Occipital lobe (tissue), 3 donors: ENCODE measurements at places on chromosomes 2 and 18. TPM values are rescaled to one million over a fixed set of nuclear protein-coding genes. Genes with fewer than 3 reads are reported as not detected.

GRCh38 chr18:62499263-62499650 lies 23.6 kb upstream of the ZCCHC2 start:
- DNase-seq: no peak

DNA sequence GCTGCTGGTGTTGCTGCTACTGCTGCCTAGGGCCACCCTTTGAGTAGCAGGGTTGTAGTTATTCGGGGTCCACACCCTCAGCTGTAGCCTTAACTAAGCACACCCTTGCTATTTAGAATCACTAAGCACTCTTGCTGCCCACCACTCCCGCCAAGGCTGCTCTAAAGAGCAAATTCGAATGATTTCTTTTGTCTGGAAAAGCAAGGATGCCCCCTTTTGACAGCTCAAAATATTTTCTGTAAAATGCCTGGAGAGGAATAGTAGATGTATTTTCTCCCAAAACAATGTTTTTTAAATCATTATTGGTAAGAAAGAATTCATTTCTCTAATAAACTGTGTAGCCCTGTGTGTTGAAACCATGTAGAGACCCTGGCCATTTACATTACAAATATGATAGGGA lies 80.8 kb upstream of the PAPOLG start:
- no peak for DNase-seq

DNA sequence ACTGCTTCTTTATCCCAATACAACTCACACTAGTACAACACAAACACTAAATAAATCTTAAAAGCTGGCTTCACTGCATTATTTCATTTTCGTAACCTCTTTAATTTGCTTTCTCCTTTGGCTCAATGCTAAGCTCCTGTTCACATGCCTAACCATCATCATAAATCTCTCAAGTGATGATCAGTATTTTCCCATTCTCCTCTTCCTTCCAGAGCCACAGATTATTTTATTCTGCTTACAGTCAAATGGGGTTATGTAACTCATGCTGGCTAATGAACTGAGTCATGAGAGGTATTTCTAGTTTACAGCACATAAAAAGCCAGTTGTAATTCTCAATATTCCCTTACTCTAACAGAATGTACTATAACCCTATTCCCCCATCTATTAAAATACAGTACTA lies 350.4 kb upstream of the ZC3H15 start:
- no peak for DNase-seq

DNA sequence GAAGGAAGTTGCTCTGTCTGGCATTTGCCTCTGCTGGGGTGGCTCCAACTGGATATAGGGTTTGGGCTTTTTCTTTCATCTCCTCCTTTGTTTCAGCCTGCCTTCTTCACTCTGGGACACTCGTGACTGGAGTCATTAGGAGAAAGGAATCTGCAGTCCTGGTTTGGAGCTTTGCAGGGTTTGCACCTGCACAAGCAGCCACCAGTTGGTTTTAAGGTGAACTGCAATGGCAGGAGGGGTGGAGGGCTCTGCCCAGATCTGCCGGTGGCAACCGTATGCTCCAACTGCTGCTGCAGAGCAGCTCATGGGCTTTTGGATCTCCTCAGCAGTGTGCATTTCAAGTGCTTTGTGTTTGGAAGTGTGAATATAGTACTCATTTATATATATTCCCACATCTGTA lies 131.3 kb upstream of the MGAT5 start:
- no peak for DNase-seq

- DNase-seq: no peak
These were observed 76.3 kb downstream of the MBD2 start for GRCh38 chr18:54148151-54148550.

DNA sequence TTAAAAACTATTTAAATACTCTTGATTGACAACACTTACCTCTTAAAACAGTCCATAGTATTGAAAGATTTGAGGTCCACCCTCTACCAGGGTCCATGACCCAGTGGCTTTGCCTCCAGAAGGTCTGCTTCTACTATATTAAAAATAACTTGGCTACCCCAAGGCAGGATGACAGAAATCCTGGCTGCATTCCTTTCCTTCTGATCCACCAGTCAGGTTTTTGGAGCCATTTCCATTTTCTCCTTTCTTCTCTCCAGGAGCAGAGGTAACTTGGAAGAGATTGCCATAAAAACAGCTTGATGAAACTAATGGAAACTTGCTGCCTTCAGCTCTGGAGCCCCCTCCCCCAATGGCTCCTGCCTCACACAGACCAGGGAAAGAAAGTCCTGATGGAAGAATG lies 2.6 kb upstream of the FAM171B start:
- no peak for DNase-seq

DNA sequence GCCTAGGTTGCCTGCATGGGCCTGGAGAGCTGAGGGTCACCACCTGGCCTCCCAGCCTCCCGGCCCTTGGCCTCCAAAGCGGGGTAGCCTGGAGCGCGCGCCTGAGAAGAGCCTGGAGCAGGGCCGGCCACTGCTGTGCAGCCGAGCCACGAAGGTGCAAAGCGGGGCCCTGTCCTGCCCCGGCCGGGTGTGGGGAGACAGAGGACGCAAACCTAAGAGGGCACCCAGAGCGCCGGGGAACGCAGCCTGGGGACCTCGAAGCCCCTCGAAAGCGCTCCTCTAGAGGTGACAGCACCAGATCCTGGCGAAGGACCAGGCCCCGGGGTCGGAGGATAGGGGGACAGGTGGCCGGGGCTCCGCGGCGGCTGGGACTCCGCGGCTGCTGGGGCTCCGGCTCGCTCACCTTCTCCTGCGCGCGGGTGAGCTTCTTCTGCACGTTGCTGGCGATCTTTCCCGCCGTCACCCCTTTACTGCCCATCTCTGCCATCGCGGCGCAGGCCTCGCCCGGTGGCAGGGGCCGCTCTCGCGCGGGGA lies 430 bp downstream of the BIN1 start:
- DNase-seq: no peak

DNA sequence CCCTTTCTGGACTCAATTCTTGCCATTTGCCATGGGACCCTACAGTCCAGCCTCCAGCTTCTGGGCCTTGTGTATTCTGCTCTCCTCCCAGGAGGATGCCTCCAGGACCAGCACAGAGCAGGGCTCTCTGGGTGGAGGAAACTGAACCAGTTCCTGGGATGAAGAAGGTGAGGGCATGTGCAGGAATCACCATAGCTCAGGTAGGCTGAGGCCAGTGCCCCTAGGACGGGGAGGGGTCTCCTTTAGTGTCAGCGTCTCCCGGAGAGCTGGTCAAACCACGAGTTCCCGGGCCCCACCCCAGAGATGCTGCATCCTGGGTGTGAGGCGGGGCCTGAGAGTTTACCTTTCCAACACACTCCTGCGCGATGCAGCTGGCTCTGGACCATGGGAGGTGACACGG lies 5.8 kb upstream of the PRELID3A start:
- DNase-seq: no peak

GRCh38 chr2:20216130-20217025 lies 8.6 kb downstream of the SDC1 start:
- no peak for DNase-seq

- DNase-seq: no peak
These were observed 160.5 kb downstream of the RIF1 start for GRCh38 chr2:151570191-151570590.

GRCh38 chr2:153890576-153890975 lies 18.9 kb downstream of the GALNT13 start:
- DNase-seq: no peak

DNA sequence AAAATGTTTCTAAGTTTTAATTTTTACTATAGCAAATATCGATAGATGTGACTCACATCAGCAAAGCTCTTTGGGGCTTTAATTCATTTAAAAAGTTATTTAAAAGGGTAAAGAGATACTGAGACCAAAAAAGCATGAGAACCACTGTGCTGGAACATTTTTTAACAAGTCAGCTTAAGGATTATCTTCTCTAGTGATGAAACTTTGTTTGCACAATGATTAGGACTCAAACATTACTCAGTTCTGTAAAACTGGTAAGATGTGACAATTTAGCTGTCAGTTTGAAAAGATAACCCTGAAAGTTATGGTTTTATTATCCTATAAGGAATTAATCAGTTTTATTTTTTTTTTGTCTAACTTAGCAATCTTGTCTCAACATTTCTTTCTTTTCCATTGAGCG lies 301.4 kb downstream of the TSN start:
- no peak for DNase-seq

DNA sequence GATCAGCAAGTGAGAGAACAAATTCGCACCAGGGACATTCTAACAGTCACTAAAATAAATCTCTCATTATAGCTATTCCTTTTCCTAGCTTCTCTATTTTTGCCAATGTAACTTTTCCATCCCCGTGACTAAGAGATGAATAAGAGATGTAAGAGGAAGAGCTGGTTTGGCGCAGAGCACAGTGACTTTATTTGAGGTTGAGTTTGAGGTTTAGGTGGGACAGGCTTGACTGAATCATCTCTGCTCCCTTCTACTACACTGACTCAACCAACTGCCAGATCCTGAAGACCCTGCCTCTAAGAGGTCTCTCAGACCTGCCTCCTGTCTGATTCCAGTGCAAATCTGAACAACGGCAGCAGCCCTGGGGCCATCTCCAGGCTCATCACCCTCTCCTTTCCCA lies 28.0 kb downstream of the RFX8 start:
- no peak for DNase-seq

ZNF892 gene
- 31.7 TPM for total RNA-seq

MC5R gene
- 2.2 TPM for total RNA-seq

DOK6 gene
- total RNA-seq: 91.4 TPM

SERPINB7 gene
- not detected for total RNA-seq

SPEG gene
- total RNA-seq: 14.2 TPM

MORN2 gene
- 16.7 TPM for total RNA-seq

LRATD1 gene
- 35.7 TPM for total RNA-seq
